Foreskin keratinocyte (primary cell): ENCODE measurements at places on chromosomes 5 and 9. TPM values are rescaled to one million over a fixed set of nuclear protein-coding genes. Genes with fewer than 3 reads are reported as not detected.

DNA sequence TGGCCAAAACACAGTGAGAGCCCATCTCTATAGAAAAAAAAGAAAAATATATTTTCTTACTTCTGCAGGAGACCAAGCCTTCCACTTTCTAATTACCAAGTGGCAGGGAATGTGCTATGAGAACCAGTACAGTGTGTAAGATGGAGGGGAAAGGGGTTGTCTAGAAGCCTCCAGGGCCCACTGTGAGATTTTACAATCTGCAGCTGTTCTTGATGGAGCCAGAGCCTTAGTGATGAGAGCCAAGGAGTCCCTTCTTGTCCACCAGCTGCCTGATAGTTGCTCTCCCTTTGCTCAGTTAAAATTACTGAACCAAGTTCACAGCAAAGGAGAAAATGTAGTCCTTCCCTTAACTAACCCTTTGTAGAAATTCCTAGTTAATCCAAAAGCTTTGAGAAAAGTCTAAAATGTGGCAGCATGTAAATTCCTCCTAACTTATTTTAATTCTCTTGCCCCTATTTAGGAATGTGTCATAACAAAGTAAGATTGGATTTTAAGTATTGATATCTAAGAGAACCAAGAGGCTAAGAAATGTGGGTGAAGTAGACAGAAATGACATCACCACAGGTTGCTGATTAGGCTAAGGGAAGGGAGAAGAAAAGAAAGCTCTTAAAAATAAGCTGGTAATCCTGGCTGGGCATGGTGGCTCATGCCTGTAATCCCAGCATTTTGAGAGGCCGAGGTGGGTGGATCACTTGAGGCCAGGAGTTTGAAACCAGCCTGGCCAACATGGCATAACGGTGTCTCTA lies 19.3 kb downstream of the SRP19 start:
- no peak for DNase-seq

Gene NPM1
- total RNA-seq = 2,005 and 2,487 TPM in 2 replicates

Gene GRXCR2
- total RNA-seq = not detected in 2 replicates

GRCh38 chr9:35091536-35091935 lies 4.9 kb downstream of the PIGO start:
- DNase-seq = no peak

DNA sequence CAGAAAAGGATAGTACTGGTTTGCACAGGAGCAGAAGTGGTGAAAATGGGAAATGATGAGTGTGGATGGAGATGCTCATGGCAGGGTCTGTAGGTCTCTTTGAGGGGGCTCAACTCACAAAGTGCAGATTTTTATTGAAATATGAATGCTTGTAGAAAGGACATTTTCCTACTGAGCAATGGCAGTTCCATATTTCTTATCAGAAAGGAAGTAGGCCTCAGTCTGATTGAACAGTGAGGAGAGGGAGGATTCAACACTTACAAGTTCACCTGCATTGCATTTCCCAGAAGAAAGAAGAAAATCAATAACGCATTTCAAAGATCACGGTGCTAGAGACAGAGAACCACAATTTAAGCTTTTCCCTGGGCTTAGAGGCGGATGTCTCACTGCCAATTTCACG lies 49.2 kb downstream of the ANXA2R start:
- DNase-seq = no peak

GRCh38 chr5:156393980-156394379 lies 67.0 kb downstream of the SGCD start:
- DNase-seq = no peak

- DNase-seq = peak; percentile 50
Observed at GRCh38 chr5:142866563-142867275, 96.5 kb downstream of the ARHGAP26 start.

DNA sequence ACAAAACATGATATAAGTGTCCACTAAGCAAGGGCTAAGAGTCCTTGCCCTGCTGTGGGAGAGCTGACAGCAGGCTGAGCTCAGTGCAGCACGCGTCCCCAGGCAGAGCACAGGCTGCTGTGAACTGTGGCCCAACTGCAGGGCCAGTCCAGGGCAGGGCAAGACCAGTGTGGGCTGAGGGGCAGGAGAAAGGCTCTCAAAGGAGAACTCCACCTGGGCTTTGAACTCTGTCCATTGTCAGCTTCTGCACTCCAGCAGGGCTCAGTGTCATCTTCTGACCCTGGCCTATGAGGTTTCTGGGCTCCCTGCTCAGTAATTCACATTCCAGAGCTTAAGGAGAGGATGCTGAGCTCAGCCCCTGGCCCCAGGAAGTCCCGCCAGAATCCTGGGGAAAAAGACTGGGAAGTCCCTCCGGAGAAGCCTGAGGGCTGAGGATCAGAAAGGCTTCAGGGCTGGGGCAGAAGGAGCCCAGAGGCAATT lies 37.4 kb downstream of the LHFPL2 start:
- DNase-seq = no peak

- no peak for DNase-seq
Observed at GRCh38 chr9:32468740-32469139, 57.3 kb downstream of the RIGI start.

GRCh38 chr5:63555874-63556273 lies 406.4 kb downstream of the HTR1A start:
- peak; percentile 29 for DNase-seq

DNA sequence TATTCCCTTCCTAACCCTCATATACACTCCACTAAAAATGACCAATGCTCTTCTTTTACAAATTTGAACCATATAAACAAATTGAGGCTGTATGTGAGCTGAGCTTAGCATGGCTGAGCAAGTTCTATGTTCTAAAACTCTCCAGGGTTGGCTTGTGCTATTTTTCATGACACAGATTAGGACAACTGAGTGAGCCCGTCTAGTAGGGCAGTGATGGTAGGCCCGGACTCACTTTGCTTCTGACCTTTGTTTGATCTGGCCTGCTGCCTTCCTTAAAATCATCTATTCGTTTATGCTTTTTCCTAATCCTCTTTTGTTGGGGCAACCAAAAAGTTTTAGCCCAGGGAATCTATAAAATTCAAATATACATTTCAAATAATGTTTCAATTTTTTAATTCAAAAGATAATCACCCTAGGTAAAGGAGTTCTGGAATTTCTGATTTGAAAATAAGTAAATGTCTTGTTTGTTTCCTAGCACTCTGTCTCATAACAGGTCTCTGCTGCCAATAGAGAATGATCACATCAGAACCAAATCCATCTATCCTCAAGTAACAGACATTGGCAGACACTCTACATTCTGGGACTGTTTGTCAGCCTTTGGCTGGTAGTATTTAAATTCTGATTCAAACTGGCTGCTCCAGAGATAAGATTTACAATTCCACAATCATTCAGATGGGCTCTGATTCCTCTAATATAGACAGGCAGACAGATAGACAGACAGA lies 217.0 kb upstream of the TARS1 start:
- DNase-seq = no peak

- DNase-seq = no peak
Observed at GRCh38 chr5:6379246-6379645, 899 bp upstream of the MED10 start.
